ENCODE measurements at places on chromosomes 16 and 17.

- DNase-seq, result no peak
These were observed 65.7 kb downstream of the MAP2K6 start for GRCh38 chr17:69480245-69480644.

DNA sequence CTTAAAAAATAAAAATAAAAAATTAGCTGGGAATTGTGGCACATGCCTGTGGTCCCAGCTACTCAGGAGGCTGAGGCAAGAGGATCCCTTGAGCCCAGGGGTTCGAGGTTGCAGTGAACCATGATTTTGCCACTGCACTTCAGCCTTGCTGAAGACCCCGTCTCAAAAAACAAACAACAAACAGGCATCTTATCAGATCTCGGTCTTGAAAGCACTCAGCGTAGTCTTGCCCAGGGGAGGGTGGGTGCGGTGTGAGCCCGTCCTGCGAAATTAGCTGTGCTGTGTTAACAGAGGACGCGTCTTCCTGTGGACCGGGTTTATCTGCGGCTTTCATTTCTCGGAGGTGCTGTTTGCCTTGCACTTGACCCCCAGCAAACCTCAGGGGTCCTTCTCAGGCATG is 5.4 kb downstream of the GAA start:
- no peak for DNase-seq

GRCh38 chr16:47949276-47949675 is 206.5 kb downstream of the ABCC12 start:
- no peak for DNase-seq

DNA sequence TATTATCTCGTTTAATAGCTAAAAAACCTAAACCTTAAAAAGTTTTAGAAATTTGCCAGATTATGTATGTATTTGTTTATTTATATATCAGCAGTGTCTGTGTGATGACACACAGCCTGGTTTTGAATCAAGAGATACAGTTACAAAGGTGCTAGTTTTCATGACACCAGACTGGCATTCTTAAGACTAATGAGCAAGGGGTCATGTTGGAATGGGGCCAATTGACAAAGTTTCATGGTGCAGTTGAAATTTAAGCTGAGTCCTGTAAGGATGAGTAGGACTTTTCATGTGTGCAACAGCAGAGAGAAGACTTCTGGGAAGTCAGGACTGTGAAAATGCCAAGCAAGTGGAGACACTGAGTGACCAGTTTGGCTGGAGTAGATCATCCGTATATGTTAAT is 3.2 kb upstream of the KRT10 start:
- no peak for DNase-seq

DNA sequence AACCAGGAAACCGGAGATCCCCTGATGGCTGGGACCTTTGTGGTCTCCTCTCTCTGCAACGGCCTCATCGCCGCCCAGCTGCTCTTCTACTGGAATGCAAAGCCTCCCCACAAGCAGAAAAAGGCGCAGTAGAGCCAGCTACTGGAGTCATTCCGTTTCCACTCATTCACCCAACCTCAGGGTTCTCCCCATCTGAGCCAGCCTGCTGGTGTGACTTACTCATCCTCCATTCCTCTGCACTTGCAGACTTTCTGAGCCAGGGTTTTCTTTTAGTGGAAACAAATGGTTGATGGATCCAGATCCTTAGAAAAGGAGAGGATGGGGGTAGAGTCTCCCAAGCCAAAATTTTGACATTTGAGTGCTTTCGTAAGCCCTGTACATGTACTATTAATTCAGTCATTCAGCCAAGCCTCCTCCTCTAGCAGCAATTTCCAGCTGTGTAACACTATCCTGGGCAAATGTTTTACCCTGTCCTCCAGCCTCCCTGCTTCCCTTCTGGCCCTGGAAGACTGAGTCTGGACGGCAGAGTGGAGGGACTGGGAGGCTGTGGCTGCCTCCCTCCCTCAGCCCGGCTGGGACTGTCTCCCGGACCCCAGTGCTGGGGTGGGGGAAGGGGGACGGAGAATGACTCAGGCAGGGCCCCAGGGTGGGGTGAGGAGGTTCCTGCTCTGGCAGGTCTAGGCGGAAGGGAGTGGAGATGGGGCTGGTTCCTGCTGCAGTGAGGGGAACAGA is 2.3 kb downstream of the SOX15 start:
- DNase-seq, result no peak

DNA sequence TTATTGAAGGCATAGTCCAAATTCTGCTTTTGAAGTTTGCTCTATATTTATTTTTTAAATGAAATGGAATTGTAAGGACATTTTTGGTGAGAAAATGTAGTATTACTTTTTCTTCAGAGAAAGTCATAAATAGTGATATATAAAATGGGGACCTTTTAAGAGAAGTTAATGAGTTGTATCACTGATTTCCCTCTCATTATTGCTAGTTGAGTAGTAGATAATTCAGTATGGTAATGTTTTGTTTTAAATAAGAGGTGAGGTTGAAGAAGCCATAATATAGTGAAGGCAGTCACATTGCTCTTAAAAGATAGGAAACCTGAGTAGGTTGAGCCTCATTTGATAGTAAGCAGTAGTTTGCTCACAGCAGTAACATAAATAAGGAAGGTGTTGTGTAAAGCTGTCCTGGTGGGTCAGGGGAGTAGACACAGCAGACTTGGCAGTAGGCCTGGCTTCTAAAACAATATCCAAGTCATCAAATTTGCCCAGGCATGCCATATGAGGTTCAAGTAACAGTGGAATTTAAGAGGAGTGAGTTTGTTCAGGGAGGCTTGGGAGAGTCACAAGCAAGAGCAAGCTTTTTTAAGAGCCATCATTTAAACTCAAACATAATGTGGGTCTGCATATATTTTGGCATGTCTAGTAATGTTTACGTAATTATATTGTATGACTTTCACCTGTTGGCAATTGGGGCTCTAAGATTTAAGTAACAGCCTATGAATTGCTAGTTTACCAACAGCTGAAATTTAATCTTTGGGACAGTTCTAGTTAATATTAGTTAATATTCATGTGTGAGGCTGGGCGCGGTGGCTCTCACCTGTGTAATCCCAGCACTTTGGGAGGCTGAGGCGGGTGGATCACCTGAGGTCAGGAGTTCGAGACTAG is 6.5 kb downstream of the NFATC3 start:
- DNase-seq, result no peak

DNA sequence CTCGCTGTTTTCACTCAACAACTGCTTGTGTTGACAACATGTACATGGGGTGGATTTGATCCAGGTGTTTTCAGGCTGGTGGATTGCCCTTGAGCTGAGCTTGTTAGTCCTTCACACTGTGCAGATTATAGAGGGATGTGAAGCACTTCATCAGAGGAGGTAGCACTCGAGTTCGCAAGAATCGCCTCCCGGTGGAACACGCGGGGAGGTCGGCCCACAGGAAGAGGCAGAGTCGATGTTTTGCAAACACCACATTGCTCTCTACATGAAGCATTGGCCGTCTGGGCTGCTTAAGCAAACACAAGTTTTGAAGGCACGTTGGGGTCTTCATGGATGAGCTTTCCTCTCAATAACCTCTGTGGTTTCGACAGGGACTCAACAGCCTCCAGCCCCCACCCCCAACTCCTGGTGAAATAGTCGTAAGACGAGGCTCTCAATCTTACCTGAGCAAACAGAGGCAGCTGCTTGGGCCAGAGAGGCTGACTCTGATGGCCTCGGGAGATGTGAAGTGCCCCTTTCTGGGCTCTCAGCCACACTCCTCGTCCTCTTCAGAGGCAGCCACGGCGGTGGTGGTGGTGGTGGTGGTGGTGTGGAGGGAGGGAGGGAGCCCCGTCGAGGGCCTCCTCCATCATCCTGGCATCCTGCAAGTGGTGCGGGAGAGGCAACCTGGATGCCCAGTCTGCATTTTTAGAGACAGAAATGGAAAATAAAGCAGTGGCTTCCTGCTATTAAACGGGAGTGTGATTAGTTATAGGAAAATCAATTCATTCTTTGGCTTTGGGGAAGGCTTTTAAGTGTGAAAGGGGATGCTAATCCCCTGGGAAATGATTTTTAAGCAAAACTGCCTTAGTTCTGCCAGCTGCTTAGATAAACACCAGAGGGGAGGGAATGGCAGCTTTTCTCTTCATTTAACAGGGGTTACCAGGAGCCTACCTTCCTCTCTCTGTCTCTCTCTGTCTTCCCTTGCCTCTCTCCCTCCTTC is 552.5 kb upstream of the EEF2KMT start:
- DNase-seq, result no peak

GRCh38 chr16:85326113-85326793 is 214.0 kb upstream of the CIBAR2 start:
- DNase-seq, result no peak

GRCh38 chr17:43604549-43604948 is 57.2 kb downstream of the MEOX1 start:
- no peak for DNase-seq

Measured in neural crest cell (in vitro differentiated cells).